ENCODE measurements at places on chromosomes 7 and 10.

DNA sequence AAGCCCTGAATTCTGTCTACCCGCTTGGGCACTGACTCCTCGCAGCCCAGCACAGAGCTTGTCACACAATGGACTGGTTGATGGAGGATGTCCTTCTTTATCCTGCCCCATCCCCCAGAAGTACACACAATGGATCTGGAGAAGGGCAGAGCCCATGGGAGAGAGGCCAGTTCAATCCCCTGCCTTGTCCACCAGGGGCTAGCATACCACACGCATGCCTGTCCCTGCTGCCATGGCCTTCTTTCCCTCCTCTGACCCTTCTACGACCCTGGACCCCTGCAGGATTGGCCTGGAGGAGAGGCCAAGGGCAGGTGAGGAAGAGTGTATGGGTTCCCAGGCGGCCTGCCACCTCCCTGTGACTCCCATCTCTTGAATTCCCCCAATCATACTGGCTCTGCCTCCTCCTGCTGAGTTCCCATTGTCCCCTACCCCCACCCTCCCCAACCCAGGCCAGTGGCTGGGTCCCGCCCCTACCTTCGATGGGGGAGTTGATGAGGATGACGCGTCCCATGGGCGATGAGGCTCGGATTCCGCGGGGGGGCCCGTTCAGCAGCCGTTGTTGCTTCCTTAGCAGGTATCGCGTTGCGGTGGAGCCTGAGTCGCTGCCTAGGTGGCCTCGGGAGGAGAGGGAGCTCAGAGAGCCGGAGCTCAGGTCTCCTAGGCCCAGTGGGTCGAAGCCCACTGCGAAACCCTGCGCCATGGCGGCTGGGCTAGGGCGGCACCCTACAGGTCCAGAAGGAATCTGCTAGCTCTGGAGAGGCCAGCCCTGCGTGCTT is 1.2 kb downstream of the PDZD7 start:
- no peak for DNase-seq

GRCh38 chr10:33801705-33802104 is 467.2 kb upstream of the NRP1 start:
- DNase-seq = no peak

- no peak for DNase-seq
These were observed 228.3 kb upstream of the TEX47 start for GRCh38 chr7:89023877-89024276.

DNA sequence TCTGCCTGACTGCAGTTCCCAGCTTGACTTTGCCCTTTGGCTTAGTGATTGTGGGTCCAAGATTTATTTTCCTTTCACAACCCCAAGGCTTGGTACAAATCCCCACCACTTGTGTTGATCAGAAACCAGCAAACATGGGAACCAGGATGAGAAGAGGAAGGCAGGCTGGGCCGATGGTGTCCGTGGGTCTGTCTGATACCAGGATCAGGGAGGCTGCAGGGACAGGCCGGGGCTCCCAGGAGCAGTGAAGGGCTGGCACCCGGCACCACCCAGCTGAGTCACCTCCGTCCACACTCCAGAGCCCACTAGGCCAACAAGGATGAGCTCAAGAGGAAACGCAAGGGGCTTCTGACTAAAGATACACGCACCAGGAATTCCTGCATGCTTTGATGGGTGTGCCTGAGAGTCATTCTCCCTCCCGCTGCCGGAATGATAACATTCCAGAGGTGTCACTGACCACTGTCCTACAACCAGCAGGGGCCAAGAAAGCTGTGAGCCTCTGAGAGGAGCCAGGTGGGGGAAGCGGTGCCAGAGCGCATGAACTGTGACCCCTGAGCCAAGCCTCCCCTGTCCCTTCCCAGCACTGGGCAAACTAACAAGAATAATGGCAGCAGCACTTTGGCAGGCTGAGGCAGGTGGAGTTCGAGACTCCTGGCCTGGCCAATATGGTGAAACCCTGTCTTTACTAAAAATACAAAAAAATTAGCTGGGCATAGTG is 29.2 kb upstream of the PROSER2 start:
- no peak for DNase-seq

GRCh38 chr10:17220652-17221100 is 7.4 kb upstream of the VIM start:
- no peak for DNase-seq

GRCh38 chr7:17474724-17475344 is 176.4 kb downstream of the AHR start:
- DNase-seq = no peak

- DNase-seq = no peak
These were observed 508.5 kb downstream of the DNAJB6 start for GRCh38 chr7:157845203-157845835.

DNA sequence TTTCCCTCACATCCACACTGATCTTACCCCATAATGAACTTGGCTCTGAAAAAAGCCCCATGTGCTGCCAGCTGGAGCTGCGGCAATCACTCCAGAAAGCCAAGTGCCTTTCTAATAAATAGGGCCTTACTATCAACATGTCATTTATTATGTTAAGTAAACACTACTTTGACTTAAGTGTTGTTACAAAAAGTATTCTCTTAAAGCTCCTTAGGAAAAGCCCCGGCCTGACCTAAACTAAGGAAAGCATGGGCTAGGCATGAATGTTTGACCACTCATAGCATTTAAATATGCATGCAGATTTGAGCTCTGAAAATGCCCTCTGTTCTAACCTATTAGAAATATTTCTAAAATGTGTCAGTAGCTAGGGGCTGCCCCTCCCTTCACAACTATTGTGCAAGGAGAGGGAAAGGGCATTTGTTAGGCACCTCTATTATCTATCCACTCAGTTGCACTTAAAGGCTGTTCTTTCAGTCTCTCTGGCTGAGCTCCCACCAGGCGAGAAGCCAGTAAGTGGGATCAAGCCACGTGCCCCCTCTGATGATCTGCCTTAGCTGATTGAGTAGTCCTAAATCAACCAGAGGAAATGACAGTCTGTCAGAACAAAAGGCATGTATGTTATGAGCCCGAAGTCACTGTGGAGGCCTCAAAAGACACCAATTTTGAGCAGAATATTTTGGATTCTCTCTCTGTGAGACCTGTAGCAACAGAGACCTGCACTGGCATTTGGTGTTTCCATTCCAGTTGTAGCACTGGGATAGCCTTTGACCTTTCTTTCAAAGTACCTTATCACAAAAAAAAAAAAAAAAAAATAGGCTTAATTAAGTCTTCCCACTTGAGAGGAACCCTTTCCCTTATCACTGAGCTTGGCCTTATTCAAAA is 77.1 kb downstream of the ITGB8 start:
- no peak for DNase-seq

- no peak for DNase-seq
These were observed 26.7 kb downstream of the FAM20C start for GRCh38 chr7:218896-219580.

- no peak for DNase-seq
These were observed 232.6 kb upstream of the HABP2 start for GRCh38 chr10:113320211-113320610.

GRCh38 chr10:102352066-102352715 is 43.3 kb upstream of the NFKB2 start:
- peak; percentile 10 for DNase-seq

- no peak for DNase-seq
These were observed 523.1 kb upstream of the DPP6 start for GRCh38 chr7:153529100-153529499.

DNA sequence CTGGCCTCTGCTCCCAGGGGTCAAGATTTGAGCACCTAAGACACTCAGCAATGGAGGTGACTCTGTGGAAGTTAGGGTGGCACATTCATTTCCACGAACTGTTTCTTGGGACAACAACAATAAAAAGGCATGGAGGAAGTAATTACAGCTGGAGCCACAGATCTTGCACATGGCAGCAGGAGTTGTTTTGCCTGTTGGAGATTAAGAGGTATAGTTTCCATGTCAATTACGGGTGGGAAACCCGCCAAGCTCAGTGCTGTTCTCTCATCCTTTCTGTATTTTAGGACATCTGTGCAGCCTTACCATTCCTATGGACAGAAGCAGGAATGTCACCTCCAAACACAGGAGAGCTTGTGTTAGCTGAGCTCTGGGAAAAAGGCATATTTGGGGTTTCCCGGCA is 201.2 kb downstream of the SNX10 start:
- DNase-seq = no peak

- DNase-seq = no peak
These were observed 71.9 kb downstream of the PLXDC2 start for GRCh38 chr10:19888061-19888660.

DNA sequence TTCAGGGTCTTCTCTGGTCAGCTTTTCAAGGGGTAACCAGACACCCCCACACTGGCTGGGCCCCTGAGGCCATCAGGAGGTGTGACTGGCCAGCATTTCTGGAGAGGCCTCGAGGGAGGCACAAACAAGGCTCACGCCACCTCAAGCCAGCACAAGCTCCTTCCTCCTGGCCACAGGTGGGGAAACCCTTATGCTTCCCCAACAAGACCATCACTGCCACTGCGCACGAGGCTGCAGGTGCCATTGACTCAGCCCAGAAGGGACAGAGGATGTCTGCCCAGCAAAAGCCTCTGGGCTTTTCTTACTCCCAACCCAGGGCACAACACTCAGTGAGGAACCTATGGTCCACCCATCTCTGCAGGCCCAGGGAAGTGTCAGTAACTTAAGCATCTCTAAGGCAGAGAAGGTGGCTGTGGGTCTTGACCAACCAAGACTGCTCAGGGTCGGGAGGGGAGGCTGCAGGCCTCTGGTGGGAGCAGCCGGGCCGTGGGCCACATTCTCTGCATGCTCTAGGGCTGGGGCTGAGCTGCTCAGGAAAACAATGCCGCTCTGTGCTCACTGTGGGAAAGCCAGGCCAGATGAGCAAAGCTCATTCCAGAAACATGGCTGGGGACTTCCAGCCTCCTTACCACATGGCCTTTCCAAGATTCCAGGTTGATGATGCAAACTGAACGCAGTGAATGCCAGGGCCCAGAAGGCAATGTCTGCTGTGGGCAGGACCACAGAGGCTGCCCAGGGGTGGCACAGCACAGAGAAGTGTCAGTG is 24.2 kb upstream of the RASSF4 start:
- DNase-seq = no peak

DNA sequence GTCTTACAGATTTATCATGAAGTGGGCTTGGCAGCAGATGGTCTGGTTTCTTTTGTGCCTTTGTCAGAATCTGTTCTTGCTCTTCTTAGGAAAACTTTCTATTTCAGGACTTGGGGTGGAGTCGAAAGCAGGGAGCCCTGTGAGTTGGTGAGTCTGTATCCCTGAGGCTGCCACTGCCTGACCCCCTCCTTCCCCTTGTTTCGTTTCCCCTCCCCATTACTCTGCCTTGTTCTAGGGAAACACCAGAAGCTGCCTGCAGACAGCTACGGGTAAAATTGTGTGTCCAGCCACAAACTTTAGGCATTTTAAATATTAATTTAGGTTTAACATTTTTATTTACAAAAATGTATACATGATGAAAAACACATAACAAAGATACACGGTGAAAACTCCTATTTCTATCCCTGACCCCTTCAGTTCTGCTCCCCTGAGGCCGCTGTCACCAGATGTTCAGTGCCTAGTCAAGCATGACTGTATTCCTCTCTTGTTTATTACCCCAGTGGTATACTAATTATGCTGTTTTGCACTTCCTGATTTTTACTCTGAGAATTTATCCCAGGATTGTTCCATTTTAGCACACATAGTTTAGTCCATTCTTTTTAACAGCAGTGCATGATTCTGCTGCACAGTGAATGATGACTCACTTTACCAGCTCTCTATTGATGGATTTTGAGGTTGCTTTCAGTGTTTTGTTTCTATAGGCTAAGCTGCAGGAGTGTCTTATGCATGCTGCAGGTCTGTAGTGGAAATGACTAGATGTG is 9.1 kb downstream of the TSPAN14 start:
- peak; percentile 30 for DNase-seq

GRCh38 chr7:97733276-97734161 is 1.6 kb downstream of the TAC1 start:
- no peak for DNase-seq

DNA sequence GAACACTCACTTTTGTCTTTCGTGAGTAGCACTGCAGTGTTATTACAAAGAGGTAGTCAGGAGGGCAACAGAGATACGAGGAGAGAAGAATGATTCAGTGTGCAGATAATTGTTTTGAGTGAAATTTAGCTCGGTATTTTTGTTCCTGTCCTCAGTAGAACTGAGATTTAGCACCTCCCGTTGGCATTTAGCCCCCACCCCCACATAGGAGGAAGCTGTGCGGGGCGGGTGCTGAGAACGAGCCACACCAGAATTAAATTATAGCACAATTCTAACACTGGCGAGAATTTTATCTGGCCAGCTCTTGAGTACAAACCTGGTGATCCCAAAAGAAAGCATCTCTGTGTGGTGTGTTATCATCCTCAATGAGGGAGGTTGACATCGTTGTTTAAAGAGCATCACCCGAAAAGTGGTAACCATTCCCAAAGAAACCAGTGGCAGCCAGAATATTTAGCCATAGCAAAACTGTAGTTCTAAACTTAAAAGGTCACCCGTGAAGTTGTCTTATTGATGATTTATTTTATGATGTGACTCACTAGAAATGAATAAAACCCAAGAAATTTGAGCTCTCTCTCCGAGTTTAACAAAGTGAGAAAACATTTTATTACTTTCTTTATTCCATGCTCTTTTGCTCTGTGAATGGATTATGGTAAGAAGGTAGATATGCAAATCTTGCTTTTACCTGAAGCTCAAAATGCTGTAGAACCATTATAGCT is 612.2 kb downstream of the SUGCT start:
- no peak for DNase-seq

DNA sequence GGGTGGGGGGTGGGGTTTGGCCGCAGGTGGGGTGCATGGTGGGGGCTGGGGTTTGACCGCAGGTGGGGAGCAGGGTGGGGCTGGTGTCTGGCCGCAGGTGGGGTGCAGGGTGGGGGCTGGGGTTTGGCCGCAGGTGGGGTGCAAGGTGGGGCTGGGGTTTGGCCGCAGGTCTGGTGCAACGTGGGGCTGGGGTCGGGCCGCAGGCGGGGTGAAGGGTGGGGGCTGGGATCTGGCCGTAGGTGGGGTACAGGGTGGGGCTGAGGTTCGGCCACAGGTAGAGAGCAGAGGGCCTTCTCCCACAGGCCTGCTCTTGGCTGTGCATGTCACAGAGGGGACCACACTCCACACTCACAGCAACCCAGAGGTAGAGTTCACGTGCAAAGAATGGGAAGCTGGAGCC is 586.6 kb downstream of the PTPRN2 start:
- DNase-seq = no peak

DNA sequence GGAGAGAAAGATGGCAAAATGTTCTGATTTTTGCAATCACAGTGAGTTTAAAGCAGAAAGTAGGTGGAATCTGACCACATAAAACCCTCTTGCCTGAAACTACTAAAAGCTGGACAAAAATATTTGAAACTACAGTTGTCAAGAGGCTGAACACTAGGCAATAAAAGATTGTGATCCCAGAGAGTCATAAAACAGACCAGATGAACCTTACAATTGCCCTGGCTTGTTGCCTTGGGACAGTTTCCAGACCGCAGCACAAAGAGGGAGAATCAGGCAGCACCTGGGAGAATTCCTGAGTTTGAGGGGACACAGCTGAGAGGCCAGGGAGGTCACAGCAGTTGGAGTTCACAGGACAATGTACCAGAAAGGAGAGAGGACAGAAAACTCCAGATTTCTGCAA is 107.3 kb upstream of the NANOS1 start:
- DNase-seq = no peak

- DNase-seq = peak; percentile 1
These were observed 111.1 kb downstream of the ITGB1 start for GRCh38 chr10:32846974-32847373.

Data from NCI-H526 treated with DMSO at 0.1 percent for 48 hours (cell line).